ENCODE measurements at places on chromosomes 2 and 18.

GRCh38 chr2:46299365-46300263 is 2.4 kb downstream of the EPAS1 start:
- no peak for DNase-seq

DNA sequence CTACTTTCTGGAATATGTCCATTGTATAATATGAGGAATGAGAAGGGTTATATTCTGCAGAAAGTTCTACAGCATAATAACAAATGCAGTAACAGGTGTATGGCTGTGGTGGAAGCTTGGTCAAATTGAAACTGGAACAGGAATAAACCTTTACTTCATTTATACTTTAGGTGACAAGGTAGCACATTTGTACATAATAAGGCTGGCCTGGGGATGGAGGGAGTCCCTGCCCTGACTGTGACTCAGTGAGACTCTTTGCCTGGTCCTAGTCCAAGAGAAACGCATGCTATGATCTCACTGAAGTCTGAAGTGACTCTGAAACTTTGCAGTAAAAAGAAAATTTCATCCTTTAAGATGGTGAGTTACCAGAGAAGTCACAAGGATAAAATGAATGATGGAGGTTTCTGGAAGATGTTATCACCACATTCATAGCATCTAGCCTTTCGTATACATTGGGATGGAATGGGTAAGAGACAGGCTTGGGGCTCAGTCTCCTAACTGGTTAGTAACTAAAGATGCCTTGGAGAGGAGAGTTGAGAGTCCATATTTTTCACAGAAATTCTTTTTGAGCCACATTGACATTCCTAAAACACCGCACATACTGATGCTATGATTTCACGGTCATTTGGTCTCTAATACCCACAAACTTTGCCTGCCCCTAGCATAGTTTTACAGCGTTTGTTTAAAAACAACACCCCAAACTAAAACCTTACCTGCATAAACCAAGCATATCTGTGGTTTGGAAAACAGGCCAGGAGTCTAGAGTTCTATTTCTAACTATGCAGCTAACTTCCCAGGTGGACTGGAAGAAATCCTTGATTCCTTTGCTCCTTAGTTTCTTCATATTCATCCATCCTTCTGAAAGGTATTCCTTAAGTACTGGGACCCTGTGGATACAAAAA is 42.4 kb upstream of the NABP1 start:
- no peak for DNase-seq

DNA sequence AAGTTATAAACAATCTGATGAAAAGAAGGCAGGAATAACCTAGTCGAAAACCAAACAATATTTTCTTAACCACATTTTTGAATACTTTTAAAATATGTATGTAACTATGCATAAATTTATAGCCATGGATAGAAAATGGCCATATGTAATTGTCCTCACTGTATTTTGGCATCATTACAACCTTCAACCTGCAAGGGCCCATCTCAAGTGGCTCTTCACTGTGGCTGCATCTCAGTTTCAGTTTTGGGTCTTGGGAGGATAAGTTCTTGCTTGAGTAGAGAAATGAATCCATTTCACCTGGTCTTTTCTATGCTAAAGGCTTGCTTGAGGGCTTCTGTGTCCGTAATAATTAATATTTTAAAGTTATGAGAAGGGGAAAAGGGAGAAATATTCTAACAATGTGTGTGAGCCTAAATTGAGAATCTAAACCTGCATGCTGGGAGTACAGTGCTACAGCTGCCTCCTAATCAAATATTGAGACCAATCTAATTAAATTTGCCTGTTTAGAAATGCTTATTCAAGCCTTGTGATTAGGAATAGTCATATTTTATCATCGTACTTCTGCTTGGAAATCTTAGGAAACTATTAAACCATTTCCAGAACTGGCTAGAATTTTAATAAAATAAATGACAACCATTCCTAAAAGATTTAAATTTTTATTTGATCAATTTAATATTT is 92.5 kb downstream of the EML4 start:
- peak; percentile 89 for DNase-seq

- DNase-seq = no peak
Measured at GRCh38 chr2:159232456-159233170, 53.9 kb downstream of the WDSUB1 start.

- DNase-seq = no peak
Measured at GRCh38 chr2:8980096-8980495, 23.4 kb downstream of the MBOAT2 start.

DNA sequence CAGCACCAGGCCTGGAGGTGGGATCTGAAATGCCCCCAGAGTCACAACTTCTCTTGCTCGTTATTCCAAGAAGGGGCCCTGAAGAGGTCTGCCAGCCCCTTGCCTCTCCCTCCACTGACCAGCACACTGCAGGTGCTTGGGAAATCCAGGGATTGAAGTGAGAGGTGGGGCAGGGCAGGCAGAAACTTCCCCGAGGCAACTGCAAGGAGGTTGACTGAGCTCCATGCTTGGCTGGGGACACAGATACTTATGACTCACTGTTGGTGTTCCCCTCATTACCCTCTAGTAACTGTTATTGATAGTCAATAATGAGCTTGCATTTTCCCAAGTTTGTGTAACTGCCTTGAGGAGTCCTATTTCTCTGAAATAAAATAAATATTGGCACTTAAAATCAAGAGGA is 47.5 kb downstream of the MARCO start:
- DNase-seq = no peak

DNA sequence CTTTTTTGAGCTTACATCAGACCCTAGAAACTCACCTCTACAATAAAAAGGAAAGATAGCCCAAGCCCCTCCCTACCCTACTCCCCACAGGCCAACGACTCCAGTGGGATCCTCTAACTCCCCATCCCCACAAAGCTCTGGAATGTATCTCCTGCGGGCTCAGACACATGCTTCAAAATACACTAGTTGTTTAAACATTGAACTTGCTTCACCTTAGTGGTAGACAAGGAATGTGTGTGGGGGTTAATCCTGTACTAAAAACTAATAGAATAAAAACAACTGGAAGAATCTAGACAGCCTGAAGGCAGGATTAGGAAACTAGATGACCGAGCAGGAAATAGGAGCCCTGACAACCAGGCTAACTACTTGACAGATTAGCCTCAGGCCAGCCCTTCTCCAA is 211.5 kb downstream of the SUCLG1 start:
- DNase-seq = no peak

GRCh38 chr18:4813708-4814107 is 358.6 kb upstream of the DLGAP1 start:
- no peak for DNase-seq

GRCh38 chr2:133660510-133660909 is 92.2 kb upstream of the NCKAP5 start:
- no peak for DNase-seq

GRCh38 chr18:2825613-2826175 is 21.1 kb upstream of the EMILIN2 start:
- DNase-seq = no peak

DNA sequence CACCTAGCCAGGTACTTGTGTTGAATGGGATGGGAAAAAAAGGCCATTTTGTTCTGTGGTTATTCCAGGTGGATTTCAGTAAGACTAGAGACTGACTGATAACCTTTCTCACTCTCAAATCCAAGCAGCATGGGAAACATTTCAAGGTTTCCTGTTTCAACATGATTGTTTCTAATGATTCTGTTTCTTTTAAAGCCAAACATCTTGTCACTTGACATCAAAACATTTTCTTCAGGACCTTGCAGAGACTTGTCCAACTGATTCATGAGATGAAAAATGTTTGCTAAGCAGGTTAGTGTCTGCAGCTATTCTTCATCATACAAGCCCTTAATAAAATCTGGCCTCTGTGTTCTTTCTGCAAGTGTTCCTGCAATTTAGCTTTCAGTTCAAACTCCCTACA is 456.5 kb upstream of the CWC22 start:
- DNase-seq = no peak

GRCh38 chr18:46759890-46760289 is 3.0 kb upstream of the ST8SIA5 start:
- no peak for DNase-seq

Data from DMS79 (cell line).